ENCODE measurements at places on chromosomes 7 and 10. TPM values are rescaled to one million over a fixed set of nuclear protein-coding genes. Genes with fewer than 3 reads are reported as not detected.

The SPDYE9 gene
- not detected for total RNA-seq

The SPAG6 gene
- under 0.01 TPM for total RNA-seq

The ERV3-1 gene
- total RNA-seq = 8.8 TPM

The SPDYE11 gene
- not detected for total RNA-seq

The OPALIN gene
- total RNA-seq = not detected

Data from fibroblast of lung (primary cell).